ENCODE measurements at places on chromosomes 1 and 21. TPM values are rescaled to one million over a fixed set of nuclear protein-coding genes. Genes with fewer than 3 reads are reported as not detected.

DNA sequence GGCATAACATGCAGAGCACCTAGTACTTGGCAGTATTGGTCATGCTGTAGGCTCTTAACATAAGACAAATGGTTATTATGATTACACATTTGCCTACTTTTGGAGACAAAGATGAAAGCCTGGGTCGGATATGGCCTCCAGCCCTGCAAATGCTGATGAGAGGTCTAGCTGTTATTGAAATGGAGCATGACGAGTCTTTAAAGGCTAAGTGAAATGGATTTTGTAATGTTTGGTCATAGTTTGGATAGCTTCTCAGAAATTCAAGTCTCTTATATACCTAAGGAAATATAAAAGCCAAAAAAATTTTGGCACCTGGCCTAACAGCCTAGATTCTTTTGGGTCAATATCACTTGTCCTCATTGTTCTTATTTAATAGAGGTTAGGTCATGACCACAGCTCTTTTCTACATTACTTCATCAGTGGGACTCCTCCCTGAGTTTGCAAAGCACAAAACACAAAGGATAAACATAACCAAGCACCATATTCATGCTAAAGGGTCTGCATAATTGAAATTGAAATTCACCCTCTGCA, 69.2 kb upstream of the WLS start:
- peaks cover 8% of the 10 kb centered on the region for H3K27me3 ChIP-seq
- no peaks in the 10 kb centered on the region for H3K36me3 ChIP-seq
- H3K4me1 ChIP-seq: no peaks in the 10 kb centered on the region
- peak; percentile 59 for DNase-seq
- no peak overlapping the region for H3K27ac ChIP-seq

DNA sequence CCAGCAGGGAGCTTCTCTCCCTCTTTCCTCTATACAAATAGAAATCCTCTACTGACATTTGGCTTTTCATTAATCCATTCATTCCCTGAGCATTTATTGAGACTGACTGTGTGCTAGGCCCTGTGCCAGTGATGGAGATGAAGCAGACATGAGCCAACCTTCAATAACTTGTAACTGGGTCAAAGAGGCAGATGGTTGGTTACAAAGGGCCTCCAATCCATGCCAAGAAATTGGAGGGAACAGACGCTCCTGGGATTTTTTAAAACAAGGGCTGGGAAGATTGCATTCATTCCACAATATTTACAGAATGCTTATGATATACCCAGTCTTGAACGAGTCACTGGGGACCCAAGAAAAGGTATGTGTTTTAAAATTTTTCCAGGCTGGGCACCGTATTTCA, 6.2 kb downstream of the HPCAL4 start:
- no peaks in the 10 kb centered on the region for H3K4me1 ChIP-seq
- H3K4me3 ChIP-seq: no peak overlapping the region
- no peak for DNase-seq

DNA sequence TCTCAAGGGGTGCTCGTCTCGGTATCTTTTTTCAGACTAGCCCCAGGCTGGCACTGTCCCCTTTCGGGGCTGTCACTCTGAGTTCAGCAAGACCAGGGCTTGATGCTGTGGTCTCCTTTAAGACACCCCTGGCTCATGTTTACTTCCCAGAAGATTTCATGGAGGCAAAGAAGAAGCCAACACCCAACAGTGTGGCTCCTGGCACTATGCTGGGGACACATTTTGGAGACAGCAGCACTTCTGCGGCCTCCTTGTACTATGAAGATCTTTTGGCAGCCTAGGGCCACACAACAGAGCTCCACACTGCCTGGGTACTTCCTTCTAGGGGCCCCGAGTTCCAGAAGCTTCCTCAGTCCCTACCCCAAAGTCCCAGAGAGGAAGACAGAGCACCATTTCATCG, 24.6 kb downstream of the ECE1 start:
- H3K27me3 ChIP-seq: no peaks in the 10 kb centered on the region
- no peak overlapping the region for H3K4me3 ChIP-seq
- DNase-seq: no peak
- H3K27ac ChIP-seq: peak overlapping the region; percentile 67
- H3K36me3 ChIP-seq: peaks cover 16% of the 10 kb centered on the region

DNA sequence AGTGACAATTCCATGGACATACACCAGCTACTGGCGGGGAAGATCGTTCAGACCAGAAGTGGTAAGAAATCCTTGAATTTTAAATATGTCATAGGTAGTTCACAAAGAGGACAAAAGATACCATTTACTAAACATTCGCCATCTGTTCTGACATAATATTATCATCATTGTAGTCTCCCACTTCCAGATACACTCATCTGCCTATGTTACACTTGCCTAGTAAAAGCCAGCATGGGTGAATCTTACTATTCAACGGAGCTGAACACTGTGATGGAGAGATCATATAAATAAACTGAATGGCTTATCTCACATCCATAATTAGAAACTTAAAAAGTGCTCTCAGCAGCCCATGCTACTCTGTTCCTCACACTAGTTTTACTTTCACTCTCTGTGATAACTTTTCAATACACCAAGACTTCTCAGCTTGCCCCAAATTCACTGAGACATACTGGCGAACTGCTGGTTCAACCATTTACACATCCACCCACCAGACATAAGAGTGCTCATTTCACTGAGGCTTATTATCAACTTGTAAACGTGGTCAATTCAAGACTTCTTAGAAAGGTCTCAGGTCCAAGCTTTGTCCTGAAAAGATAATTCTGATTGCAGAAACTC, 463 bp upstream of the PRRC2C start:
- DNase-seq: no peak
- no peaks in the 10 kb centered on the region for H3K27me3 ChIP-seq
- peak overlapping the region; percentile 93 for H3K4me3 ChIP-seq
- peaks cover 13% of the 10 kb centered on the region for H3K4me1 ChIP-seq
- peak overlapping the region; percentile 99 for H3K27ac ChIP-seq

DNA sequence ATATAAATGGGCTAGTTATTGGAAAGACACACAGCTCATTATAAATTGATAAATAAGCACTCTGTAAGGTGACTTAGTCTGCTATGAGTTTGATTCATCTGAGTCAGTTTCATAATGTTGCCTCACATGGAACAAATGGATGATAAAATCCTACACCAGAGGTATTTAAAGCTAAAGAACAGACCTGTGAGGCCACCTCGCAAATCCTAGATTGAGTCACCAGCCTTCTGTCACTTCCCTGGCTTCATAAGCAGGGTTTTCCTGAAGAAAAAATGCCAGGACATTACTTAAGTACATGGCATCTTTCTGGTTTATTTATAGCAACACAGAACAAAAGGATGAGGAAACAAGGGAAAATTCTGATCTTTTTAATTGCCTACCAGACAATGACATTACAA, 18.4 kb downstream of the CD2 start:
- H3K27me3 ChIP-seq: no peaks in the 10 kb centered on the region
- no peak overlapping the region for H3K4me3 ChIP-seq
- peak; percentile 49 for DNase-seq
- H3K36me3 ChIP-seq: no peaks in the 10 kb centered on the region

DNA sequence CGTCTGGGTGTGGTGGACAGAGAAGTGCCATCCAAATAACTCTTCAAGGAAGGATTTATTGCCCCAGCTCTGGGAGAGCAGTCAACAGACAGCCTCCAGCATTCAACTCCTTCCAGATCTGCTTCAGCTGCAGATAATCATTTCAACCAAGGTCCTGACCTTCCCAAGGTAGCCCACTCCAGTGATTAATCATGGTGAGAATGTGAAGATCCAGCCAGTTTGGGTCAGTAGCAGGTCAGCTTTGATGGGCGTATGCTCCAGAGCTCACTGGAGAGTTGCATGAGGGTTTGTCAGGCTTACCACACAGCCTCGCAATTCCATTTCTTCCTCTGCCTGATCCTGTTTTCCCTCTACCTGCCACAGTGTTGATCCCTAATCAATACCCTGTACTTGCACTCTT, 214.5 kb upstream of the ZRANB2 start:
- H3K27me3 ChIP-seq: no peaks in the 10 kb centered on the region
- H3K27ac ChIP-seq: no peak overlapping the region
- no peak for DNase-seq
- no peak overlapping the region for H3K4me3 ChIP-seq
- H3K4me1 ChIP-seq: no peaks in the 10 kb centered on the region

DNA sequence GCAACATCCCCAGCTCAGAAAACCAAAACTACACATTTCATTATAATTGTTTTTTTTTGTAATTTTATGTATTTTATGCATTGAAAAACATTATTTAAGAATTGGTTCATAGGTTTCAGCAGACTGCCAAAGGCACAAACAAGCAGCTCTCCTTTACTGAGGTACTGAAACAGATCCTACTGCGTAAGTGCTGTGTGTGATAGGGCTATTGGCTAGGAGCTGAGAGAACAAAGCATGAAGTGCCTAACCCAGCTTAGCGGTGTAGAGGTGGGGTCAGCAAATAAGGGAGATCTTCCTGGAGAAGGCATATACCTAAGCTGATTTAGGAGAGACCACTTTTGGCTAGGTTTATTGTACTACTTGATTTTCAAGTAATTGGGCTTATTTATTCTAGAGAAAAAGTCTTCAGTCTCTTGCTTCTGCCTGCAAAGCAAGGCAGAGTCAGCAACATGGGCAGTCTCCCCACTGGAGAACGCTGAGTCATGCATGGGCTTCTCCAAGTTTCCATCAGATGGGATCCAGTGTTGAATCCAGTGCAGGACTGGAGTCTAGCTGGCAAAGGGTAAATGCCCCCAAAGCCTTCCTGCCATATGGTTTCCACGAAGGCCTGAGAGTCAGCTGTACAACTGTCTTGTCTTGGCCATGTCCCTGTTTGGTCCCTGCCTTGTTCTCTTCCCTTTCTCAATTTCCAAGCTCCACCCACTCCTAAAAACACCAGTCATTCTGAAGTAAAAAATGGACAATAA, 18.0 kb upstream of the YTHDF2 start:
- no peaks in the 10 kb centered on the region for H3K27me3 ChIP-seq
- peaks cover 6% of the 10 kb centered on the region for H3K4me1 ChIP-seq
- DNase-seq: peak; percentile 46
- no peak overlapping the region for H3K27ac ChIP-seq
- peaks cover 5% of the 10 kb centered on the region for H3K36me3 ChIP-seq

DNA sequence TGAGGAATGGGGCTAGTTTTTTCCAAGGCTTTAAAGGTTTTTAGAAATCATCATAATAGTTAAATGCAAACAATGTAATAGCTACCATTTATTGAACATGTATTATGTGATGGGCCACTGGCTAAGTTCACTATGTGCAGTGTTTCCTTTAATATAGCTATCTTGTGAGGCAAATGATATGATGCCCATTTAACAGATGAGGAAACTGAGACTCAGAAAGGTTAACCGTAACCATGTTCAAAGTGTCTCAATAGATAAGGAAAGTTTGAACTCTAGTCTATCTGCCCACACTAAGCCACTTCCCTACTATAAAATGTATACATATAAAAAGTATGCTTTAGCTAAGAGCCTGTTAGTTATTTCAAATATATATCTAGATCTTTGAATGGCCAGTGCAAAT, 64.8 kb downstream of the GNG12 start:
- H3K27ac ChIP-seq: no peak overlapping the region
- DNase-seq: no peak
- no peaks in the 10 kb centered on the region for H3K27me3 ChIP-seq
- H3K4me1 ChIP-seq: peaks cover 54% of the 10 kb centered on the region
- peaks cover 5% of the 10 kb centered on the region for H3K36me3 ChIP-seq

GRCh38 chr1:206835186-206835585, 30.2 kb upstream of the IL20 start:
- H3K27me3 ChIP-seq: peaks cover 23% of the 10 kb centered on the region
- no peak for DNase-seq
- H3K4me1 ChIP-seq: peaks cover 14% of the 10 kb centered on the region
- no peak overlapping the region for H3K27ac ChIP-seq

Gene MLLT11
- total RNA-seq: 77.4 TPM

GRCh38 chr1:219518168-219518906, 94.6 kb downstream of the ZC3H11B start:
- DNase-seq: peak; percentile 98
- peaks cover 13% of the 10 kb centered on the region for H3K4me1 ChIP-seq
- H3K4me3 ChIP-seq: no peak overlapping the region
- H3K36me3 ChIP-seq: no peaks in the 10 kb centered on the region

- no peak overlapping the region for H3K4me3 ChIP-seq
- DNase-seq: no peak
- no peak overlapping the region for H3K27ac ChIP-seq
- no peaks in the 10 kb centered on the region for H3K36me3 ChIP-seq
Measured at GRCh38 chr1:199808110-199808870, 219.2 kb upstream of the NR5A2 start.

DNA sequence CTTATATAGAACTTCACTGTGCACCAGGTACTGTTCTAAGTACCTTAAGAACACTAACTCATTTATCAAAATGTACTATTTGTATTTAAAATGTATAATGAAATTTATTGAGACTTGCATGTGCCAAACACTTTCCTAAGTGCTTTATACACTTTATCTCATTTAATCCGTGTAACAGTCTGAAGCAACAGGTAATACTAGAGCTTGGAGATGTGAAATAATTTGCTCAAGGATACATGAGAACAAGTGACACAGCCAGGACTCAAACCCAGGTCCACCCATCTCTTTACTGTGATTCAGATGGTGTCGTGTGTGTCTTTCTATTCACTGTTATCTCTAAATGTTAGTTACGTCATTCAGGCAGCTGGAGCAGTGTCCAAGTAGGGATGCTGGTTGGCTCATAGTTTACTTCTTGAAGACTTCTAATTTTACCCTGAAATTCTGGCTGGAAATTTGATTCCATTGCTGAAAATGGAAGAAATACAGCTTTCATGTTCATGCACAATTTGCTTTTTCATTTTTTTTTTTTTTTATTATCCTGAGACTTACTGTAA, 169.7 kb upstream of the UBE2U start:
- no peaks in the 10 kb centered on the region for H3K36me3 ChIP-seq
- peak overlapping the region; percentile 14 for H3K27ac ChIP-seq
- H3K27me3 ChIP-seq: no peaks in the 10 kb centered on the region

Gene EPHA2
- total RNA-seq: 140 TPM

DNA sequence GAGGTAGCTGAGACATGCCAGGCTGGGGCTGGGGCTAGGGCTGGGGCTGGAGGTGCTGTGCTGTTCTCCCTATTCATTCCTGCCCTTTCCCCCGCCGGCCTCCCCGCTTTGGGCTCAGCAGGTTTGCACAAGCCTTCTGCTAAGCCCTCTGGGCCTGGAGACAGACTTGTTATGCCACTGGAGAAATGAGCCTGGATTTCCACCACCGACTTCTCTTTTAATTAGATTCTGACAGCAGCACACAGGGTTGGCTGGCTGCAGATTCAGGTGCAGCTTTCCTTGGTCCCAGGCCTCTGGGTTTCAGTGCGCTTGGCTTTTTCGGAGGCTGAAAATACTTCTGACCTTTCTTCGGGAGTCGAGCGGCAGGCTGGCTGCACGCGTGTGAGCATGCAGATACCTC, 71.5 kb upstream of the ACTL8 start:
- H3K4me3 ChIP-seq: no peak overlapping the region
- no peaks in the 10 kb centered on the region for H3K36me3 ChIP-seq
- DNase-seq: no peak

Gene ACKR1
- 1.00 TPM for total RNA-seq

- H3K36me3 ChIP-seq: no peaks in the 10 kb centered on the region
- H3K4me3 ChIP-seq: no peak overlapping the region
- no peak for DNase-seq
- no peaks in the 10 kb centered on the region for H3K4me1 ChIP-seq
Measured at GRCh38 chr1:224811564-224811963, 117.9 kb upstream of the DNAH14 start.

GRCh38 chr1:164895026-164895912, 336.3 kb downstream of the PBX1 start:
- no peaks in the 10 kb centered on the region for H3K4me1 ChIP-seq
- no peak overlapping the region for H3K27ac ChIP-seq
- no peaks in the 10 kb centered on the region for H3K27me3 ChIP-seq
- no peak for DNase-seq
- H3K4me3 ChIP-seq: no peak overlapping the region
- no peaks in the 10 kb centered on the region for H3K36me3 ChIP-seq

GRCh38 chr1:99270646-99271045, 6.4 kb downstream of the PLPPR4 start:
- no peak for DNase-seq
- no peak overlapping the region for H3K27ac ChIP-seq
- H3K4me1 ChIP-seq: peaks cover 13% of the 10 kb centered on the region
- no peaks in the 10 kb centered on the region for H3K27me3 ChIP-seq
- no peaks in the 10 kb centered on the region for H3K36me3 ChIP-seq

Gene CEP170
- 164 TPM for total RNA-seq

All from astrocyte (in vitro differentiated cells and primary cell).